ENCODE measurements at places on chromosomes 3 and 15.

DNA sequence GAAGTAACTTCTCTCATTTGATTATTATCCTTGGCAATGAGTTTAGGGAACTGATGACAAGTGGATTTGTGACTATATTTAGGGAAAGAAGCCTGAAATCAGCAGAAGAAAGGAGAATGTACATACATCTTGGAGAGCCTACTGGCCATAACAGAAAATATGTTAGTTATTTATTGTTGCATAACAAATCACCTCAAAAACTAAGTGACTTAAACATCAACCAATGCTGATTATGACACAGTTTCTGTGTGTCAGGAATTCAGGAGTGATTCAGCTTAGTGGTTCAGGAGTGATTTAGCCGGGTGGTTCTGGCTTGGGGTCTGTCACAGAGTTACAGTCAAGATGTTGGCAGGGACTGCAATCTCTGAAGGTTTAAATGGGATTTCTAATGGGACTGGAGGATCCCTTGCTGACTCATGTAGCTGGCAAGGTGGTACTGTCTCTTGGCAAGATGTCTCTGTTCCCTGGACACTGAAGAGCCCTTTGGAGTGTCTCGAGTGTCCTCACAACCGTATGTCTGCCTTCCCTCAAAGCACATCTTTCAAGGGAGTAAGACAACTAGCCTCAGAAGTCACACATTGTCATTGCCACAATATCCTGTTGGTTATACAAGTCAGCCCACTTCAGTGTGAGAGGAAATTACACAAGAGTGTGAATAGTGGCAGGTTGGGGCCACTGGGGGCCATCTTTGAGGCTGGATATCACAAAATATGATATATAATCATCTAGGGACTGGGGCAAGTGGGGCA, 248.9 kb downstream of the SV2B start:
- DNase-seq = no peak

GRCh38 chr3:37223576-37223975, 49.2 kb upstream of the LRRFIP2 start:
- no peak for DNase-seq

- no peak for DNase-seq
These were observed 125.7 kb downstream of the SV2B start for GRCh38 chr15:91225741-91226140.

DNA sequence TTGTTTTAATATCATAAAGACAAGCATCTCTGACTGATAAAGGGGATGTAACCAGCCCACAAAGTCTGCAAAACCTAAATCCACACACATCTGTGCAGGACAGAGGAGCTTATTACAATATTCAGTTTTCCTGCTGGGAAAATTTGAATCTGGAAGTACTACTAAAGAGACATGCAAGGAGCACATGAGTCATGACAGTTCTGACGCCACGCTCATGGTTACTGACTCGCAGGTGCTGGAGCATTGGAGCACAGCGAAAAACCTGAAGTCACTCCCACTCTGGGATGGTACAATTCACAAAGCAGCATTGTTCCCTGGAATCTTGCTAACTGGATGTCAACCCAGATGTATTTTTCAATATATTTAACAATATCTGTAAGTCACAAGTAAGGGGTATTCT, 7.6 kb upstream of the ISL2 start:
- no peak for DNase-seq

DNA sequence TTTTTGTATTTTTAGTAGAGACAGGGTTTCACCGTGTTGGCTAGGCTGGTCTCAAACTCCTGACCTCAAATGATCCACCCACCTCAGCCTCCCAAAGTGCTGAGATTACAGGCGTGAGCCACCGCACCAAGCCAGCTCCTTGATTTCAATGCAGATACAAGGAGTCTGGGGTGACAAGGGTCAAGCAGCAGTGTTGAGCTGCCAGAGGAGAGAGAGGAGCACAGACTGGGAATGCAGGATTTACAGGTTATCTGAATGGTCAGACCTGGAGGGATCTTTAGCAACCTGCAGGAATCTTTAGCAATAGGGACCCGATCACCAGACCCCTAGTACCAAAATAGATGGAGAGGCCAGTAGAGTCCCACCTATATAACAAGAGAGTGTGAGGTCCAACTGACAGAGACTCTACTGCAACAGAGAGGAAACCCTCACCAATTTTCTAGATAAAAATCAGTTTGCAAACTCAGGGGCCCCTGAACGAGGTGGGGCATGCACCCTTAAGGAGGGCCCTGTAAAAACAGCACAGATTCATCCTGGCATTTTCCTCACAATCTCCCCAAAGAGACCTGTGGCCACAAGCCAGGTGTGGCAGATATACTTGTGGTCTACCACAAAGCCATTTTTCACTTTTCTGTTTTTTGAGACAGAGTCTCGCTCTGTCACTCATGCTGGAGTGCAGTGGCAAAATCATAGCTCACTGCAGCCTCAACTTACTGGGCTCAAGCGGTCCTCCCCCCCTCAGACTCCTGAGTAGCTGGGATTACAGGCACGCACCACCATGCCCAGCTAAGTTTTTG, 10.7 kb upstream of the SHISA5 start:
- no peak for DNase-seq

DNA sequence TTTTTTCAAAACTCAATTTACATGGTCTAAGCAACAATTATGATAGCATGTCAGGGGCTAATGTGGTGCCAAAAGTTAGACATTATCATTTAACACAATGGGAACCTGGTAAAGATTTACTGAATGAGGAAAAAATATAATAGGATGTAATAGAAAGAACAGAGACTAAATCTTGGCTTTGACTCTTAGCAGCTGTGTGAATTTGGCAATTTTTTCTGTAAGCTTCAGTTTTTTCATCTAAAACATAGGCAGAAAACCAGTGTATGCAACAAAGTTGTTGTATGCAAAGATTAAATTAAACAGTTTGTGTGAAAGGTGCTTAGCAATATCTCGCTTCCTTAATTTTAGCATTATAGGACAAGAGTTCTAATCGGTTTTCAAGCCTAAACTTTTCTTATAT, 57.6 kb downstream of the ZBTB20 start:
- no peak for DNase-seq

- no peak for DNase-seq
These were observed 53.0 kb upstream of the GSK3B start for GRCh38 chr3:120147072-120147871.

DNA sequence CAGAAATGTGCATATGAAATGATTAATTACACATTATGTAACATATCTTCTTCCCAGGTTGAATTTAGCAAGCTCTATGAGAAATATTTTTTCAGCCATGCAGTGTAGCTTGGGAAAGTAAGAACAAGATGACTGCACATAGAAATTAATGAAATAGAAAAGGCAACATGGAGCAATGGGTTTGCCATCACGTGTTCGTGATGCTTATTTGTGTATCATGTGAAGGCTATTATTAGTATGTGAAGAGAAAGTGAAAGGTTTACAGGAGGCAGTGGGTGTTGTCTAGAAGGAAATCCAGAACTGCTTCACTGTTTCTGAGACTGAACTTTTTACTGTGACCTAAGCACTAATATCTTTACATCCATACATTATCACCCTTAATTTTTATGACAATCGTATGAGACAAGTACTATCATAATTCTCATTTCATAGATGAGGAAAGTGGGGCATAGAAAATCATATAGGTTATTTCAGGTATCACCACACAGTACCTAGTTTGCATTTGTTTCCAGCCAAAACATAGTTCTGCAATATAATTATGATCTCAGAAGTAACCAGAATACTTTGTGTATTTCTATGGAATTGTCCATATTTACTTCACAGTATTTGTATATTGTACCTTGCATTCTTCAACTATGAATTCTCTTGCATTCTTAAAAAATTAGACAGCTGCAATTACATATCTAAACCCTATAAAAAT, 14.9 kb downstream of the SERPINI1 start:
- no peak for DNase-seq

- no peak for DNase-seq
These were observed 94.0 kb upstream of the THBS1 start for GRCh38 chr15:39486621-39487457.

- peak; percentile 32 for DNase-seq
These were observed 267.8 kb upstream of the LRRN1 start for GRCh38 chr3:3531476-3531875.

DNA sequence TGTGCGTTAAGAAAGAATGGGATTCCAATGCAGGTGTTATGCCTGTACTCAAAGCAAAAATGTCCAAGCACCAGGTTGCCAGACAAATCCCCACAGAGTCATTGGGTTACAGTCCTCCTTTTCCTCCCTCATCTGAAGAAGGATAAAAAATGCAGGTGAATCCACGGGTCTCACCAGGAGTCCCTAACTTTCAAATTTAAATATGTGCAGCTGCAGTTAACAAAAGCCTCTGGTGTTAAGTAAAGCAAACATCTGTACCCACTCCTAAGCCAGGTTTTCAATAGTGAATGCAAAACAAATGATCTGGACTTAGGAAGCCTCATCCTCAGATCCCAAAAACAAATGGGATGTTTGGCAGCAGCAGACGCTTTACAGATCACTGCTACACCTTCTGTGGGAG, 70.4 kb upstream of the SETMAR start:
- DNase-seq = no peak

DNA sequence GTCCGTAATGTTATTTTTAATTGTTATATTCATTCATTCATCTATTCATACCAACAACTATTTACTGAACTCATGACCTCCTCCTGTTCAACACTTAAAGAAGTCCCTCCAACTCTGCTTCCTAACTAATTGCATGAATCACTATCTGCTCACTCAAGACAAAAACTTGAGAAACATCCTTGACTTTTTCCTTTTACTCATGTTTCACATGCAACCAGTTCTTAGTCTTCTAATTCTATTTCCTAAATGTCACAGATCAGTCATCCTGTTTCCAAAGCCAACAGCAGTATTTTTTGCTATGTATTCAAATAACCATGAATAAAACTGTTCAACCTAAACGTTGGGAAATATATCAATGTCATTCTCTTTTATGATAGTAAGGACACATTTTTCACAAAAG, 124.6 kb upstream of the GBE1 start:
- DNase-seq = no peak

GRCh38 chr3:182092662-182093262, 381.0 kb downstream of the SOX2 start:
- peak; percentile 72 for DNase-seq

DNA sequence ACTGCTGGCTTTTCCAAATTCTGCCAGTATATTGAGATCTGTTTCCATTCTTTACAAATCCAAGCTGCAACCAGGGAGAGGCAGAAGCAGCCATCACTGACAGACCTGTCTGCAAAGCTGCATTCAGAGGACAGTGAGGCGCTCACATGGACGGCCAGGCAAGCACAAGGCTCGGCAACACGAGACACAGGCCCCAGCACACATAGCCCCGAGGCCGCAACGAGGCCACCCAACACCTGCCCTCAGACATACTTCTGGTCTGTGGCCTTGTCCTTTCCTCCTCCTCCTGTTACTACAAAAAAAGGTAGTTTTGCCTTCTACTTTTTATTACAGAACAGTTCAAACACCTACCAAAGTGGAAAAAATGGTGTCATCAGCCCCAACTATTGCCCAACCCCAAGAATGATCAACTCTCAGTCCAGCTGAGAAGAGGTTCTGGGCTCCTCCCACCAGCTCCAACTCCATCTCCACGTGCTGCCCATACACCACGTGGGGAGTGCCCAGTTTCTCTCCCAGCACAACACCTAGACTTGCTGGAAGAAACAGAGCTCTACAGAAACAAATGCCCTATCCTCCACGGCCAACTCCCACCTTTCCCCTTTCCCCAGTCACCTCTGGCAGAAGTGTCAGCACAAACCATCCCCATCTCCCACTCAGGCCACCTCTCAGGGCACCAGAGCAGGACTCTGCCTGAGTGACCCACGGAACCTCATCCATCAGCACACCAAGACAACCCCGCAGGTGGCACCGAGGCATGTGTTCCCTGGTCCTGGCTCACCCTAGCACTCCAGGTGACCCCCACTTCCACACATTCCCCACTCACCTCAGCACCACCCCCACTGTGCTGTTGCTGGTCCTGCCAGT, 7.4 kb downstream of the ZXDC start:
- no peak for DNase-seq

DNA sequence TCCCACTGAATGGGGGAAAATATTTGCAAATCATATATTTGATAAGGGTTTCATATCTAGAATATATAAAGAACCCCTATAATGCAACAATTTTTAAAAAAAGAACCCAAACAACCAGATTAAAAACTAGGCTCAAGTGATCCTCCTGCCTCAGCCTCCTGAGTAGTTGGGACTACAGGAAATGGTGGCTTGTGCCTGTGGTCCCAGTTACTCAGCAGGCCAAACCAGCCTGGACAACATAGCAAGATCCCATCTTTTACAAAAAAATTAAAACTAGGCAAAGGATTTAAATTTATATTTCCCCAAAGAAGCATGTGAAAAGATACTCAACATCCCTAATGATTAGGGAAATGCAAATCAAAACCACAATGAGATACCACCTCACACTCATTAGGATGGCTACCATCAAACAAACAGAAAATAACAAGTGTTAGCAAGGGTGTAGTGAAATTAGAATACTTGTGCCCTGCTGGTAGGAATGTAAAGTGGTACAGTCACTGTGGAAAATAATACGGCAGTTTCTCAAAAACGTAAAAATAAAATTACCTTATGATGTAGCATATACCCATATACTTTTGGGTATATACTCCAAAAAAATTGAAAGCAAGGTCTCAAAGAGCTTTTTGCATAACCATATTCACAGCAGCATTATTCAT, 19.7 kb downstream of the TFDP2 start:
- no peak for DNase-seq

- DNase-seq = no peak
These were observed 159.8 kb downstream of the ADAMTSL3 start for GRCh38 chr15:83813682-83814081.

- no peak for DNase-seq
These were observed 6.7 kb downstream of the SPPL2A start for GRCh38 chr15:50758712-50759205.
